A673 (cell line): ENCODE measurements at places on chromosomes 6 and 20.
A peak's percentile ranks its signal among the peaks of the same experiment; 100 is the strongest.

GRCh38 chr20:25286917-25287316, 39.0 kb downstream of the PYGB start:
- no peak for DNase-seq

- no peak for DNase-seq
Observed at GRCh38 chr6:22673474-22673873, 104.1 kb downstream of the HDGFL1 start.

GRCh38 chr20:1154691-1155090, 30.1 kb downstream of the TMEM74B start:
- DNase-seq = no peak

DNA sequence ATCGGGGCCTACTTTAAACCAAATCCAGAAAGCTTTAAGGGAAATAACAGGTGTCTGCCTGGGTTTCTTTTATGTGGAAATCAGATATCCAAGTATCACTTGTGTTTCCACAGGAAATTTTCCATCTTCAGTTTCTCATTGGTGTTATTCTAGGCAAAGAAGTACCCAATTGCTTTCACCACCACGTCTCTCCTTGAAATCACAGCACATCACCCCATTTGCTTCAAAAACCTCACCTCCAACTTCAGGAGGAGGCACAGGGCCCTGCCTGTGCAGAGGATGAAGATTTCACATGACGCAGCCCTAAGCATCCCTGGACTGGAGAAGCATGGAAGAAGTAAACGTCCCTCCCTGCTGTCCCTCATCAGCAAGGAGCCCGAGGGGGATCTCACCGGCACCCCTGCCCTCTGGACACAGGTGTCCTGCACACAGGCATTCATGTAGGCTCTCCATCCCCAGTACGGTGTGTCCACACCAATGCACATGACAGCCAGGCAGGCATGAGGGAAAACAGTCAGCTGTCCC, 182.3 kb downstream of the TBXT start:
- DNase-seq = no peak

GRCh38 chr6:156794546-156795354, 17.6 kb downstream of the ARID1B start:
- no peak for DNase-seq

DNA sequence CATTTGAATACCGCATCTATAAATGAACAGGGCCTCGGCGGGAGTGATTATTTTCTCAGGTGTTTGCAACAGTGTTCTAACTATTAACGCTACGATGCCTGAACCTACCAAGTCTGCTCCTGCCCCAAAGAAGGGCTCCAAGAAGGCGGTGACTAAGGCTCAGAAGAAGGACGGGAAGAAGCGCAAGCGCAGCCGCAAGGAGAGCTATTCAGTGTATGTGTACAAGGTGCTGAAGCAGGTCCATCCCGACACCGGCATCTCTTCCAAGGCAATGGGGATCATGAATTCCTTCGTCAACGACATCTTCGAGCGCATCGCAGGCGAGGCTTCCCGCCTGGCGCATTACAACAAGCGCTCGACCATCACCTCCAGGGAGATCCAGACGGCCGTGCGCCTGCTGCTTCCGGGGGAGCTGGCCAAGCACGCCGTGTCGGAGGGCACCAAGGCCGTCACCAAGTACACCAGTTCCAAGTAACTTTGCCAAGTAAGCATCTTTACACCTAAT, 70.9 kb downstream of the HFE start:
- DNase-seq = no peak

DNA sequence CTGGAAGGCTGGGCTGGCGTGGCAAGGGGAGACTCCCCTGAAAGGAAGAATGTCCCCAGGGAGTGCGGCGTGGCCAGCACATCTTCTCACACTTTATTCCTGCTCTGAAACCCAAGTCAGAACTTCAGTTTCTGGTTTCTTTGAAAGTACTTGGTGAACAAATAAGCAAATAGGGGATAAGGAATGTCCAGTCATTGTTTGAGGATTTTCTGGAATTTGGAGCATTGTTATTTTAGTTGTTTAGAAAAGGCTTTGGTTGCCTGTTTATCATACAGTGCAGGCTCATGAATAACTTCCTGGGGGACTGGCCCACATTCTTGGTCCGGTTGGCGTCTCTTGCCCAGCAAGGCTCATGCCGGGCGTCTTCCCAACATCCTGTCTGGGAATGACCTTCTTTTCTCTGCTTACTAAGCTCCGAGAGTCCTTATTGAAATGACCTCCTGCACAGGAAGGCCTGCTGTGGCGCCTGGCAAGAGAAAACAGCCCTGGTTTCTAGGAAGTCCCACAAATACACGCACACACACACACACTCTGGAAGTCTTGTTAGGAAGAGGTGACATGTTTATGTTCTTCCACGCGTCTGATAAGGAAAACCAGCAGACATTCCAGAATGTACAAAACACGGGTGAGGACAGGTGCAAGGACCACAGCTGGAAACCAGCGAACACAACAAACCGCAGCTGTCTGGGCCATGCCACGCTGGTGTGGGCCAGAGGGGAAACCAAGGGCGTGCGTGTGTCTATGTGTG, 71.9 kb downstream of the TMEM170B start:
- peak; percentile 55 for DNase-seq

DNA sequence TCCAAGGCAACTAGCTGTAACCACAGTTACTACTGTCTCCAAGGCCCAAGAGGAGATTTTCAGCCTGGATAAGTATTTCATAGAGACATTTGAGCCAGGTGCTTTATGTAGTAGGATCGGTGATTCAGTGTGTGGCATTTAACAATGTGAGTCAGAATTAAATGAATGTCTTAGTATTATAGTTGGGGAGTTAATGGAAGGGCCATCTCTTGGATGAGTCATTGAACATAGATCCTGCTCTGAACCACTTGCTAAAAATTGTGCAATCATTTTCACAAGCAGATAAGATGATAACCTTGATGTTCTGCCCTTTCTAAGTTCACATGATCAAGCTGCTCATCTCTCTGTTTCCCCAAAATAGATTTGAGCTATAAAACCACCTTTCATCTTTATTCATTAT, 668.9 kb upstream of the CITED2 start:
- peak; percentile 66 for DNase-seq

GRCh38 chr6:105799056-105799455, 287.1 kb upstream of the PRDM1 start:
- no peak for DNase-seq

GRCh38 chr6:11911538-11911937, 100.6 kb upstream of the HIVEP1 start:
- no peak for DNase-seq

DNA sequence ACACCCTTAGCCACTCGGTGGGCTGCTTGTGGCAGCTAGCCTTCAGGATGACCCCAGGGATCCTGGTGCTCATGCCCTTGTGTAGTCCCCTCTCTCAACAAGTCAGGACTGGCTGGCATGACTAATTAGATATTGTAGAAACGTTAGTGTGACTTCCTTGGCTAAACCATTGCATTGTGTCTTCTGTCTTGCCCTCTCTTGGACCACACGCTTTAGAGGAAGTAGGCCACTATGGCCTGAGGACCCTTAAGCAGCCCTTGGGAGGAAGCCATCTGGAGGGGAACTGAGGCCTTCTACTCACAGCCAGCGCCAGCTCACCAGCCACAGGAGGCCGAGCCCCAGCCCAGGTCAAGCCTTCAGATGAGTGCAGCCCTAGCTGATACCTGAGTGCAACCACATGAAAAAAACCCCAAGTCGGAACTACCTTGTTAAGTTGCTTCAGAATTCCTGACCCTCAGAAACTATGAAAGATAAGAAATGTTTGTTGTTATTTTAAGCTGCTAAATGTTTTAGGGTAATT, 10.1 kb downstream of the ANGPT4 start:
- DNase-seq = no peak

DNA sequence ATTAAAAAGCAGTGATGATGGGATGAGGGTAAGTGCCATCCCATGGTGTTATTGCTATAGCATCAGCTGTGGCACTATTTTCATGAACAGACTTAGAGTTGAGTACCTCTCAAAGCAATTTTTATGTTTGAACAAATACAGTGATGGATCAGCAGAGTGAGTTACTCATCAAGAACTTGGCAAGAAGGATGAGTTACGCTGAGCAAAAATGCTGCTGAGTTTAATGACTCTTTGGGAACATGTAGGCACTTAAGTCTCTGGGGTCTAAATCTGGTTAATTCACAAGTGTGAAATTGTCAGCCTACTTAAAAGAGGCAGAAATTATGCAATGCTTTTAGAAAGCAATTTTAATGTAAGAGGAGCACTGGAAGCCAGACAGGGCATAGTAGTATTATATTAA, 78.5 kb upstream of the AHI1 start:
- DNase-seq = peak; percentile 82

- DNase-seq = no peak
Observed at GRCh38 chr20:53652090-53652858, 58.6 kb upstream of the ZNF217 start.

DNA sequence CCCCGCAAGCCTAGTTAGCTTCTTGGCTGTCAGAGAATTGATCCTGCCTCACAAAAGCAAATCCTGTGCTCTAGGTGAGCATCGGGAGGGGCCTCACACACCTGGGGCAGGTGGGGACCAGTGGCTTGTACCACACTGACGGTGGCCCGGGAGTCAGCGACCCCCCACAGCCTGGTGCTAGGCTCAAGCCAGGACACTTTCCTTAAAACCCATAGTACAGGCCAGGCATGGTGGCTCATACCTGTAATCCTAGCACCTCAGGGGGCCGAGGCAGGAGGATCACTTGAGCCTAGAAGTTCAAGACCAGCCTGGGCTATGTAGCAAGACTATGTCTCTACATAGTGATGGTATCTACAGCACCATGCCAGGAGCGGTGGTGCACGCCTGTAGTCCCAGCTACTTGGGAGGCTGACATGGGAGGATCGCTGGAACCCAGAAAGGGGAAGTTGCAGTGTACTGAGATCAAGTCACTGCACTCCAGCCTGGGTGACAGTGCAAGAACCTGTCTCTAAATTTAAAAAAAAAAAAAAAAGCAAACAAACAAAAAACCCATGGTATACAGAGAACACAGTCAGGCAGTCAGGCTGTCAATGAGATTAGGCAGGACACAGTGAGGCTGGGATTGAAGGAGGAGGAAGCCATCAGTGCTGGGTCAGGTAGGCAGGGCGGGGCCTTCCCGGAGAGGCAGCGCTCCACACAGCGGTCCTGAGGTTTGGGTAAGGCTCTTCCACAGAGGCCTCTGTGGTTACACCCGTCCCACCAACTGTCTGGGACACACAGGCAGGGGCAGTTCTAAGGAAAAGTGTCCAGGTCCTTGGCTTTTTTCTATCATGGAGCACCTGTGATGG, 41.3 kb downstream of the SYNJ2 start:
- DNase-seq = no peak

GRCh38 chr6:73569121-73569520, 48.3 kb upstream of the EEF1A1 start:
- no peak for DNase-seq
